ENCODE measurements at places on chromosomes 6 and 20.
A peak's percentile ranks its signal among the peaks of the same experiment; 100 is the strongest.

GRCh38 chr6:7632501-7633290, 42.7 kb downstream of the SNRNP48 start:
- DNase-seq = no peak

DNA sequence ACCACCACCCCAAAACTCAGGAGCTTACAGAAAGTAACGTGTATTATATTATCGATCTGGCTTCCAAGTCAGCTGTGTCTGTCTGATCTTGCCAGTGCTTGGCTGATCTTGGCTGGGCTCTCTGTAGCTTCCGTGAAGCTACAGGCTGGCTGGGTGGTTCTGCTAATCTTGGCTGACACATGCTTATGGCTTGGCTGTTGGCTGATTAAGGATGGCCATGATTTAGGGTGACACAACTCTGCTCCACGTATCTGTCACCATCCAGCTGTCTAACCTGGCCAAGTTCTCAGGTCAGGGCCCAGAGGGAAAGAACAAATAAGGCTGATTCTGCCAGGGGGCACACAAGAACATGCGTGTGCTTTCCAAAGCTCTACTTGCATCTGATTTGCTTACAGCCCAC, 64.7 kb upstream of the PRL start:
- DNase-seq = no peak

GRCh38 chr20:45968081-45968671, 3.8 kb downstream of the ZNF335 start:
- DNase-seq = no peak

DNA sequence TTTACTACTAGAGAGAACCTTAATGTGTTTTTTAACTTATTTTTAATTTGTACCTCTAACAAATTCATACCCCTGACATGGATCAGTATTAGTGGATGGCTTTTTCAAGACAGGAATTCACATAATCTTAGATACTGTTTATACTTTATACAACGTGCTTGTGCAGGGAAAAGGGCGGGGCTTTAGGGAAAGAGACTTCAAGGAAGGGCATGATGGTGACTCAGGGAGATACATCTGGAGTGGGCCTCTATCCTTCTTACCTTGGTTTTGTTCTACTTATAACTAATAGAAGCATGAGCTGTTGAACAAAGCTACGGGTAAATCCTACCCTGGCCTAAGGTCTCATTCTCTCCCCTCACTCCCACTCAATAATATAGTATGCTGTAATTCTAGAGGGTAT, 160.8 kb downstream of the C6orf58 start:
- DNase-seq = no peak

DNA sequence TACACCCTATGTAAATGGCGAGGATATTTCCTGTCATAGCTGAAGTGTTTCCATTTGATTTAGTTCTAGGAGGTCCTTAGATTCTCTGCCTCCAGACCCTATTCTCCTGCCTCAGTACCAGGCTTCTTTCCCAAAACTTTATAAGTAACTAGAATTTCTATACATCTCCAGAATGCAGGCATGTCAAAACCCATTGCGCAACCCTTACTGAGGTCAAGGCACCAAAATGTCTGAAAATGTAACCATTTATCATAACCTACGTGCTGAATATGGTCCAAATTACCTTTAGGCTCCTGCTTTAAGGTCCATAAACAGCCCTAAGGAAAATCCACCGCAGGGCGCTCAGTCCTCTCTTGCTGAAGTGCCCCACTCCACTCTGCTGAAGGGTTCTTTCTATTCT, 37.5 kb upstream of the MC3R start:
- no peak for DNase-seq

DNA sequence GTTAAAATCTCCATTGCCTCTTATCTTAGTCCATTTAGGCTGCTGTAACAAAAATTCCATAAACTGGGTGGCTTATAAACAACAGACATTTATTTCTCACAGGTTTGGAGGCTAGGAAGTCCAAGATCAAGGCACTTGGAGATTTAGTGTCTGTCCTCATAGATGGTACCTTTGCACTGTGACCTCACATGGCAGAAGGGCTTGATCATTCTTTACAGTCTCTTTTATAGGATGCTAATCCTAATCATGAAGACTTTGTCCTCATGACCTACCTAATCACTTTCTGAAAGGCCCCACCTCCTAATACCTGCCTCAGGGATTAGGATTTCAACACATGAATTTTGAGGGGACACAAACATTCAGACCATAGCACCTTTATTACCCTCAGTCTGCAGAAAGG, 6.6 kb downstream of the GLO1 start:
- no peak for DNase-seq

DNA sequence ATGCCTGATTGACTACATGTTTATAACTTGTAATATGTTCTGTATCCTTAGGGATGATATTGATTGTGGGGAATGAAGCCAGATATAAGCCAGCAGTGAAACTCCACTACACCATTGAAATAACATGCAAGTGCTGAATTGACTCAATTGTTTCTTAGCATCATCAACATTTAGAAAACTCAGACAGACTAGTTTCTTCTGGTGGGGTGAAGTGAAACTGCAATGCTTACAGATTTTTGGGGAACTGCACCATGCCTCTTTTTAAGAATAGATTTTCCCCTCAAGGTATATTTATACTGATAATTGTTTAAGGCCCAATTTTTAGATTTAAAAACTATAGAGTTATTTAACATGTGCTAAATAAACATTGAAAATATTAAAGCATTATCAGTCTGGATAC, 1044.6 kb upstream of the EYS start:
- DNase-seq = no peak

DNA sequence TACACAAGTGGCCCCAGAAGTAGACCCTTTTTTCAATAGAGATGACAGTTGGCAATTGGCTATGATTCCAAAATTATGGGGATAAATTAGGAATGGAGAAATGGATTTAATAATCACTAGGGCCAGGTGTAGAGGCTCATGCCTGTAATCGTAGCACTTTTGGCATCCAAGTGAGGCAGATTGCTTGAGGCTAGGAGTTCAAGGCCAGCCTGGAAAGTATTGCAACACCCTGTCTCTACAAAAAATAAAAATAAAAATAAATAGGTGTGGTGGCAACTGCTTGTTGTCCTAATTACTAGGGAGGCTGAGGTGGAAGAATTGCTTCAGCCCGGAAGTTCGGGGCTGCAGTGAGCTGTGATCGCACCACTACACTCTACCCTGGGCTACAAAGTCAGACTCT, 60.0 kb downstream of the BMP2 start:
- no peak for DNase-seq

GRCh38 chr6:13696226-13696625, 15.4 kb downstream of the RANBP9 start:
- DNase-seq = no peak

- peak; percentile 57 for DNase-seq
Observed at GRCh38 chr20:9616833-9617461, 102.6 kb downstream of the LAMP5 start.

DNA sequence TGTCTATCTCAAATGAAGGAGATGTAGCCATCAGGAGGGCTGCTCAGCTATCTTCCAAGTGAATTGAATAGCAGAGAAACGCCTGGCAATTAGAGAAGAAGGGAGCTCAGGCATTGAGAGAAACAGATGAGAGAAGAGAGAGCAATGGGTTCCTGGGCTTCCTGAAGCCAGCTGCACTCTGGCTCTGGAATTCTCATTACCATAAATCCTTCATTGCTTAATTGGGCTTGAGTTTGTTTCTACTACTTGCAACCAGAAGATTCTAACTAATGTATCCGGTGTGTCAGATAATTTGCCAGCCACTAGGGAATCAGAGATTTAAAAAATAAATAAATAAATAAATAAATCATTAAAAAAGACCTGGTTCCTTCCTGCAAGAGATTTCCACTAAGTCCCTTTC, 25.0 kb upstream of the CDKAL1 start:
- DNase-seq = no peak

DNA sequence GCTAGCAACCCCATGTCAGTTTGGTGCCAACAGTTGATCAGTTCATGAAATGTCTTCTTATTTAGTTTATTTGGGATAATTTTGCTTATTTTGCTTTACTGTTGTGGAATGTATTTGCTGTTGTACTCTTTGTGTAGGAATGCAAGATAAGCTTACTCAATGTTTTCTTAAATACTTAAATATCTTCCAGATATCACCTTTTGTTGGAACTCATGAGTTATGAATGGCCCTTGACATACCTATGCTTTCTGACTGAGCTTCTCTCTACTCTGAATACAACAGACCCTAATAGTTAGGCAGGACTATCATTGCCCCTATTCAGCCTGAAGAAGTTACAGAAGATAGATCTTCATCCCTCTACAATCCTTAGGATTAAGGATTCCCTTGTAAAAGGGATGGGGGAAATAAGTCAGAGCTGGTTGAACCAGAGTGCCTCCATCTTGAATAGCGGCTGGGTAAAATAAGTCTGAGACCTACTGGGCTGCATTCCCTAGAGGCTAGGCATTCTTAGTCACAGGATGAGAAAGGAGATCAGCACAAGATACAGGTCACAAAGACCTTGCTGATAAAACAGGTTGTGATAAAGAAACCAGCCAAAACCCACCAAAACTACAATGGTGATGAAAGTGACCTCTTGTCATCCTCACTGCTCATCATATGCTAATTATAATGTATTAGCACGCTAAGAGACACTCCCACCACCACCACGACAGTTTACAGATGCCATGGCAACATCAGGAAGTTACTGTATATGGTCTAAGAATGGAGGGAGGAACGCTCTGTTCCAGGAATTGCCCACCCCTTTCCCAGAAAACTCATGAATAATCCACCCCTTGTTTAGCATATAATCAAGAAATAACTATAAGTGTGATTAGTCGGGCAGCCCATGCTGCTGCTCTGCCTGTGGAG, 196.9 kb downstream of the AKAP7 start:
- DNase-seq = no peak

- DNase-seq = no peak
Observed at GRCh38 chr20:63898882-63899558, 4.1 kb downstream of the DNAJC5 start.

GRCh38 chr6:11224252-11224965, 8.1 kb downstream of the NEDD9 start:
- peak; percentile 70 for DNase-seq

DNA sequence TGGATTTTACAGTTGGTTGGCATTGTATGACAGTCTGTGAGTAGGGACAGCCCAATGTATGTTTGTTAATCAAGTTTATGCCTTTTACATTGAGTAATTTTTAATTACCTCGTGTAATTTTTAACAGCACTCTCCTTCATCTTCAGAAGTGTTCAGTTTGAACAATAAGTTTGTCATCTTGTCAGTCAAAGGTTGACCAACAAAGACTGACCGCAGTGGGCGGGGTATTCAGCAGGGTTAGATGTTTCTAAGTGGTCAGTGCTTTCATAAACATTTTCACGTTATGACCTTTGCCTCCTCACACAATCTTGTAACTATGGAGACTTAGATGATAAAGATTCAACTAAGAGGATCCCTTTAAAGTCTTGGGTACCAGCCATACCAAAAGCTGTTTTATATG, 40.8 kb downstream of the GFRA4 start:
- no peak for DNase-seq

DNA sequence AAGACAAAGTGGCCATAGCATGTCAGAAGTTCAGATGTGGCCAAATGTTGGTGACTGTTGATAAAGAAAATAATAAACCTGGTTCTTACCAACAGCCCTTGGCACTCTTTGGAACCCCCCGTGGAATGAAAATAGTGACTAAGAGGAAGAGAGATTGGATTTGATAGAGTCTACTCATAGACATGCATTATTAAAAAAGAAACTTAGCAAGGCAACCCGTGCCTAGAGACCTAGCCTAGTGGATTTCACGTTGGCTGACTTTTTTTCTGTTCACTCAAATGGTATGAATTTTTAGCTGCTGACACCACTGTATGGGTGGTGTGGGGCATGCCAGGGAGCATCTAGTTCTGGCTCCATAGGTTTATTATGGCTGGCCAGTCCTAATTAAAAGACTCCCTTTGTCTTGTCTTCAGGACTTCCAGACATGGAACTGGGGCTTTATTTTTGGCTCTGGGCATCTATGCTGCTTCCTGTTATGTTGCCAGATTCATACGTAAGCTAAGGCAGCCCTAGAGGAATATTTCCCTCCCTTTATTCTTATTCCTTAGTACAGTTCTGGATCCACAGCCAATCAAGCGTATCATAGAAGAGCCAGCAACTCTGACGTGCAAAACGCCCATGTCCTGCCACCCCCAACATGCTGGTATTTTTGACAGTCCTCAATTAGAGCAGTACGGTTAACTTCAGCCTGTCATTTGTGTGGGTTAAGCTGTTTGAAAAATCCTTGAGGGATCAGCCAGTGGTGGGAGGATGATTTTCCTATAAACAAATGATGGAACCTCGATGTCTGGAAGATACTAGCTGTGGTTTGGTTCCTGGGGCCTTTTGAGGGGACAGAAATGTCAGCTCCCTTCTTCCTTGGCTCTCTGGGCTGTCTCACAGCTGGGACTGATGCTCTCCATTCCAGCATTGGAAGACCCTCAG, 127.5 kb downstream of the ISM1 start:
- DNase-seq = no peak
